ENCODE measurements at places on chromosomes 5 and 9. TPM values are rescaled to one million over a fixed set of nuclear protein-coding genes. Genes with fewer than 3 reads are reported as not detected.

DNA sequence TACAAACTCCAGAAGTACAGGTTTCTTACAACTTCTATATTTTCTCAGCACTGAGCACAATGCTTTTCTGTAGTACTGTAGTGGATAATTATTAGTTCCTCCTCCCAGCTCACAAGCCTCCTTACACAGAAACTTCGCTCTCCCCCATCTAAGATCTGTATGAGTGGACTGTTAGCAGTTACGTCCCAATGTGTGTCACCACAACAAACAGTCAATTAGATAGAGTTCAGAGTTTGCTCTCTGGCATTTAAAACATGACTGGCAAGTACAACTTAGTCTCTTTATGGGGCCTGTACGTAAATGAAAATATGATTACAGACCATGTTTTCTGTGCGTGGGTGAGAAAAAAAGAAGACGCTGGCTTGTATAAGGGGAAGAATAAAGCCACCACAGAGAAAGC is 631.4 kb upstream of the DMAC1 start:
- H3K4me1 ChIP-seq, result no peaks in the 10 kb centered on the region
- no peaks in the 10 kb centered on the region for H3K27me3 ChIP-seq
- no peak overlapping the region for H3K27ac ChIP-seq
- H3K4me3 ChIP-seq, result no peak overlapping the region

DNA sequence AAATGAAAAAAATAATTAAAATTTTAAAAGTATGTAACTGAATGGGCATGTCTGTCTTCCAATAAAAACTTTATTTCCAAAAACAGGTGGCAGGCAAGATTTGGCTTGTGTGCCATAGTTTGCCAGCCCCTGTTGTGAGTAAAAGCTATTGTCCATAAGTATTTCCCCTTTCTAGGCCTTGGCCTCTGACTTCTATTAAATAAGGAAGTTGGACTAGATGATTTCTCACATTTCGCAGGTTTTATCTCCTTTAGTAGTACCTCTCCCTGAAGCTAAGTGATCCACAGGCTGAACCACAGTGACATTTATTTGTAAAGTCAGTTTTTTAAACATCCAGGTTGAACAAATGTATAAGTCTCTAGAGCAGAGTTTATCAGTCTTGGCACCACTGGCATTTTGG is 41.3 kb downstream of the RECK start:
- no peak for DNase-seq
- no peak overlapping the region for H3K4me3 ChIP-seq
- no peak overlapping the region for H3K27ac ChIP-seq
- H3K36me3 ChIP-seq, result no peaks in the 10 kb centered on the region
- H3K27me3 ChIP-seq, result no peaks in the 10 kb centered on the region

DNA sequence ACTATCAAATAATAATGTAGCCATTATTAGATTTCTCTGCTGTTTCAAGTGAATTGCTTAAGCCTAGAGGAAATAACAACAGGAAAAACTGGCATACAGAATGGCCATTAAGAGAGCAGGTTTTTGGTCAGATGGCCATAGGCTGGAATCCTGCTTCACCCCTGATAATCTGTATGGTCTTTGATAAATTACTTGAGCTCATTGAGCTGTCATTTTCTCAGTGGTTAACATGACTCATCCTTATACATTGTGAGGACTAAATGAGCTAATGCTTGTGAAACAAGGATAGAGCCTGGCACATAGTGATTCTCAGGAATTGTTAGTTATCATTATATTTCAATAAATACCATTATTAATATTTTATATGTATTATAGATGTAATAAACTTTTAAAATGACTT is 516.5 kb downstream of the KIF4B start:
- no peaks in the 10 kb centered on the region for H3K27me3 ChIP-seq
- H3K4me1 ChIP-seq, result no peaks in the 10 kb centered on the region
- no peak overlapping the region for H3K4me3 ChIP-seq
- no peak overlapping the region for H3K27ac ChIP-seq

DNA sequence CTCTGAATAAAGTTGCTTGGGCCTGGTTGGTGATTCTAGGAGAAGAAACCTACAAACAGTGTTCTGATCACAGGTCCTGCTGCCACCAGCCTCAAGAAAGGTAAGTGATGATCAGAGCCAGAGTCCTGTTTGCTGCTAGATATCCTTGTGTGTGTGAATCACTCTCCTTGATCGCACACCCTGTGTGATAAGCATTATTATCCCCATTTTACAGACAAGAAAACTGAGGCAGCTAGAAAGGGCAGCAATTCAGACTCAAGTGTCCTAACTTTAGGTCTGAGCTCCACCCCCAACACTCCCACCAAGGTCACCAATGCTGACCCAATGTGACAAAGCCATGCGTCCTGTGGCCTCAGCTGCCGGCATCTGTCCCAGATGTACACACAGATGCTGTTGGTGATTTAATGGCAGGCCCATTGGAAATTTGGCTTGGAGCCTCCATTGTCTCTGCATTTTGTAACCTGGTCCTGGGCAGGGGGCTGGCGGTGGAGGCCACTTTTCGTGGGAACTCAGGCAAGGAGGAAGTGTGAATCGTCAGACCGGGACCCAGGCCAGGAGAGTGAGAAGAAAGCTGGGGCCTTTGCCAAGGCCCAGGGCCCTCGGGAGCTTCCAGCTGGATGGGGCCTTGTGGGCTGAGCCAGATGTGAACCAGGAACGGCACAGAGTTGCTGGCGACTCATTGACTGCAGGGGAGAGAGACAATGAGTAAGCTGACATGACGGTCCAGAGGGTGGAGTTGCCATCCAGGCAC is 29.8 kb upstream of the GGTA1 start:
- no peak overlapping the region for H3K4me3 ChIP-seq
- no peak overlapping the region for H3K27ac ChIP-seq
- peaks cover 7% of the 10 kb centered on the region for H3K4me1 ChIP-seq
- no peaks in the 10 kb centered on the region for H3K27me3 ChIP-seq
- peak; percentile 92 for DNase-seq
- H3K36me3 ChIP-seq, result no peaks in the 10 kb centered on the region

Gene AMBP
- total RNA-seq, result 4.2 TPM

GRCh38 chr5:67195406-67196275 is 958 bp downstream of the CD180 start:
- no peaks in the 10 kb centered on the region for H3K36me3 ChIP-seq
- no peak overlapping the region for H3K4me3 ChIP-seq
- H3K27ac ChIP-seq, result no peak overlapping the region

Gene RASEF
- 43.9 TPM for total RNA-seq

DNA sequence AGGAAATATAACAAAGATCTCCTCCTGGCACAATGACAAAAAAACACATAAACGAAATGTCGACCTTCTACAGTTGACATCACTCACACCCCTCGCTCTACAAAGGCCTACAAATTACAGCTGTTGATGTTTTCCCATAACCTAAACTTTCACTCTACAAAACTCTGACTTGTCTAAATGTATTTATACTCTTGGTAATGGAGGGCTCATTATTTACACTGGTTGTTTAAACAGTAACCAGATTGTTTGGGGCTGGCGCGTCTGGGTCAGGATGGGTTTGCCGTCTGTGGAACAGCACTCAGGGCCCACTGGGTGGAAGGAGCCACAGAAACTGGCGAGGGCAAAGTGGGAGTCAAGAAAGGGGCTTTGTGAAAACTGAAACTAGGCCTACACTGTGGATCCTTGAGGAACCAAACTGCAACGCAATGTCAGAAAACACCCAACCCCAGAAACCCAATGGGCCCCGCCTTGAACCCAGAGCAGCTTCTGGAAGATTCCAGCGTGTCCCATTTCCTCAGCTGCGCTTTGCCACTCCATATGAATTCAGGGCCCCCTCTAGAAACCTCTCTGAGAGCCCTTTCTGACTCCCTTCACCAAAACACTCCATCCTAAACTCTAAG is 136.7 kb downstream of the ROR2 start:
- no peaks in the 10 kb centered on the region for H3K36me3 ChIP-seq
- H3K27me3 ChIP-seq, result no peaks in the 10 kb centered on the region
- no peak for DNase-seq
- H3K4me1 ChIP-seq, result peaks cover 24% of the 10 kb centered on the region
- no peak overlapping the region for H3K4me3 ChIP-seq
- H3K27ac ChIP-seq, result no peak overlapping the region

Gene SLIT3
- total RNA-seq, result 28.4 TPM

Gene SLC25A48
- total RNA-seq, result not detected

Gene CCNO
- 11.9 TPM for total RNA-seq

- no peak overlapping the region for H3K27ac ChIP-seq
- no peaks in the 10 kb centered on the region for H3K27me3 ChIP-seq
- no peaks in the 10 kb centered on the region for H3K36me3 ChIP-seq
Observed at GRCh38 chr9:114158482-114159130, 3.3 kb downstream of the COL27A1 start.

GRCh38 chr5:80150731-80151130 is 105.1 kb downstream of the SERINC5 start:
- no peak for DNase-seq
- H3K27me3 ChIP-seq, result no peaks in the 10 kb centered on the region
- no peak overlapping the region for H3K27ac ChIP-seq
- no peaks in the 10 kb centered on the region for H3K4me1 ChIP-seq
- peaks cover 2% of the 10 kb centered on the region for H3K36me3 ChIP-seq
- no peak overlapping the region for H3K4me3 ChIP-seq

DNA sequence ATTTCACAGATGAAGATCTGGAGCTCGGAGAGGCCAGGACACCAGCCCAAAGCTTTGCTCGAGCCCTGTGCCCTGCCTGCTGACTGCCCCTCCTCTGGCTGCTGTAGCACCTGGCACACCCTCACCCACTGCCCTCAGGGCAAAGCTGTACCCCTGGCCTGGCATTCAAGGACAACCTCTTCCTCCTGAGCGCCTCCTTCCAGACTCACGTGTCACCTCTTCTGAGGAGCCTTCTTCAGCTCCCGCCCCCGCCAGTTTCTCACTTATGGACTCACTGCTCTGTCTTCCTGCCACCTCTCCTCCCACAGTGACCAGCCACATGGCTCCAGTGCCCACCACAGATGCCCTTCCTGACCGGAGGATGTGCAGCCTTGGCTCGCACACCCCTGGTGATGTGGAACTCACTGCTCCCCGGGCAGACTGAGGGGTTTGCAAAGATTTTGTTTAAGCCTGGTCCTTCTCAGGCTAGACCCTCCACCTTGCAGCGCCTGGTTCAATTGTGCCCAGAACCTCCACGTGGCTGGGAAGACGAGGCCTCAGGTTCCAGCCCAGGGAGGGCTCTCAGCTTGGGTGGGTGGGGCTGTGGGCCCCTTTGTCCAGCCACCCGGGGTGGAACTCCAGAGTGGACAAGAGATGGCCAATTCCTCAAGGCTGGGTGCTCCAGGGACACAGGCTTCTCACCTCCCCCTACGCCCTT is 46.6 kb upstream of the PHYKPL start:
- no peaks in the 10 kb centered on the region for H3K27me3 ChIP-seq
- H3K4me1 ChIP-seq, result peaks cover 12% of the 10 kb centered on the region
- no peaks in the 10 kb centered on the region for H3K36me3 ChIP-seq
- H3K4me3 ChIP-seq, result no peak overlapping the region
- H3K27ac ChIP-seq, result no peak overlapping the region

Gene CARTPT
- total RNA-seq, result not detected

DNA sequence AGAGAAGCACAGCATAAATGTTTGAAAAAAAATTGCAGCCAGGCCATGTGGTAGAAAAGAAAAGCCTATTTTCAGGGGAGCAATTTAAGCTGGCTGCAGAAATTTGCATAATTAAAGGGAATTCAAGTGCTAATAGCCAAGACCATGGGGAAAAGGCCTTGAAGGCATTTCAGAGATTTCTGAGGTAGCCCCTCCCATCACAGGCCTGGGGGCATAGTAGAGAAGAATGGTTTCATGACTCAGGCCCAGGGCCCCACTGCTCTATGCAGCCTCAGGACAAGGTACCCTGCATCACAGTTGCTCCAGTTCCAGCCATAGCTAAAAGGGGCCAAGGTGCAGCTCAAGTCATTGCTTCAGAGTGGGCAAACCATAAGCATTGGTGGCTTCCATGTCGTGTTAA is 1416.0 kb downstream of the EFNA5 start:
- H3K4me3 ChIP-seq, result no peak overlapping the region
- no peaks in the 10 kb centered on the region for H3K27me3 ChIP-seq

GRCh38 chr5:178186427-178186826 is 744 bp downstream of the GMCL2 start:
- H3K4me1 ChIP-seq, result no peaks in the 10 kb centered on the region
- H3K36me3 ChIP-seq, result no peaks in the 10 kb centered on the region
- no peak overlapping the region for H3K4me3 ChIP-seq
- no peaks in the 10 kb centered on the region for H3K27me3 ChIP-seq
- DNase-seq, result no peak
- H3K27ac ChIP-seq, result no peak overlapping the region

DNA sequence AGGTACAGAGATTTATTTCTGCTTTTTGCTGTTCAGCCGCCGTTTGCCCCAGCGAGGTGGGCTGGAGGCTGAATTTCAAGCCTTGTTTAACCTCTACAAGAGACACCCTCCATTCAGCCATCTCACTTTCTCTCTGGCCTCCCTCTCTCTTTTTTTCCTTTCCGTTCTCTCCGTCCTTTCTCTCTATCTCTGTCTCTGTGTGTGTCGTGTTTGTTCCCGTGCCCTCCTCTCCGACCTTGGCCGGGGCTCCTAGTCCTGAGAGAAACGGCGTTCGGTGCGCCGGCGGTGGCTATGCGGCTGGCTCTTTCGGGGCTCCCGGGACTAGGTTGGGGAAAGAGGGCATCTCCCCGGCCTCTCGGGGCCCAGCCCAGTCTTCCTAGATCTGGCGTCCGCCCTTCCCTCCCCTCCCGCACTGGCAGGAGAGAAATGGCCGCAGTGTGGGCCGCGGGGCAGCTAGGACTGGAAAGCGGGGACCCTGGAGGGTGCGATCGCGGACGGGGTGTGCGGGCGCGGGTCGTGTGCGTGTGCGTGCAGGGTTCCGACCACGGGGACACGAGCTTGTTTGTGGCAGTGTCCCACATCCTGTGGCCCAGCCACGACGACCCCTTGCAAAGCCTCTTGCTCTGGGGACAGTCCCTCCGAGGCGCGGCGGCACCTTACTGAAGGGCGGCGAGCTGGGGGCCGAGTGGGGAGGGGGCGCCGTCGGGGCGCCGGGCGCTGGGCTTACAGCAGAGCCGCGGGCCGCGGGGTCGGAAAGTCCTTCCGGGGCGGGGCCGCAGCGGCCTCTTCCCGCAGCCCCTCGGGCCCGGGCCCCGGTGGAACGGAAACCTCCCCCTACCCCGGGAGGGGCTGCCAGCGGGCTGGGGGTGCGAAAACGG is 5.7 kb downstream of the LHX2 start:
- H3K27ac ChIP-seq, result no peak overlapping the region
- no peak overlapping the region for H3K4me3 ChIP-seq
- no peaks in the 10 kb centered on the region for H3K36me3 ChIP-seq
- no peak for DNase-seq
- peaks cover 96% of the 10 kb centered on the region for H3K27me3 ChIP-seq
- peaks cover 51% of the 10 kb centered on the region for H3K4me1 ChIP-seq

Gene PCDHB14
- 6.5 TPM for total RNA-seq

GRCh38 chr5:14552017-14552416 is 29.6 kb upstream of the OTULINL start:
- no peaks in the 10 kb centered on the region for H3K4me1 ChIP-seq
- H3K4me3 ChIP-seq, result no peak overlapping the region
- no peak overlapping the region for H3K27ac ChIP-seq
- H3K36me3 ChIP-seq, result no peaks in the 10 kb centered on the region
- no peaks in the 10 kb centered on the region for H3K27me3 ChIP-seq

- H3K4me3 ChIP-seq, result no peak overlapping the region
- H3K27me3 ChIP-seq, result no peaks in the 10 kb centered on the region
- H3K36me3 ChIP-seq, result no peaks in the 10 kb centered on the region
- H3K4me1 ChIP-seq, result peaks cover 2% of the 10 kb centered on the region
- no peak overlapping the region for H3K27ac ChIP-seq
Observed at GRCh38 chr5:74205767-74206578, 434.6 kb downstream of the ENC1 start.
